HFFc6 (cell line): ENCODE measurements at places on chromosomes 4 and X.

DNA sequence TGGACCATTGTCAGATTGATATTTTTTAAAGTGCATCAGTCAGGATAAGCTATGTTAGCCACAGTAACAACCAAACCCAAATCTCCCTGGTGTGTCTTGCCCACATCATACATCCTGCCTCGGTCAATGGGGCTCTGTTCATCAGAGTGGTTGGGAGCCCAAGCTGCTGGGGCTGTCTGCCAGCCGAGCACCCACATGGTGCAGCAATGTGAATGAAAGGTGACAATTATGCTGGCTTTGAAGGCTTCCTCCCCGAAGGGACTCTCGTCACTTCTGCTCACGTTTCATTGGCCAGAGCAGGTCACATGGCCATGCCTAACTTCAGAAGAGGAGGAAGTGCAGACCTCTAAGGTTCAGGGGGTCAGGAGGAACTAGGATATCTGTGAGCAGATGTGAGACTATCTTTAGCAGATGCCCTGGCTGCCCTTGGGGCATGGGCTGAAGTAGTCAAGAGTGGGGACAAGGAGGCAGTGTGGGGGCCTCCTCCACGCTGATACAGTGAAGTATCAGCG is 1.3 kb upstream of the JAKMIP1 start:
- no peak for DNase-seq

DNA sequence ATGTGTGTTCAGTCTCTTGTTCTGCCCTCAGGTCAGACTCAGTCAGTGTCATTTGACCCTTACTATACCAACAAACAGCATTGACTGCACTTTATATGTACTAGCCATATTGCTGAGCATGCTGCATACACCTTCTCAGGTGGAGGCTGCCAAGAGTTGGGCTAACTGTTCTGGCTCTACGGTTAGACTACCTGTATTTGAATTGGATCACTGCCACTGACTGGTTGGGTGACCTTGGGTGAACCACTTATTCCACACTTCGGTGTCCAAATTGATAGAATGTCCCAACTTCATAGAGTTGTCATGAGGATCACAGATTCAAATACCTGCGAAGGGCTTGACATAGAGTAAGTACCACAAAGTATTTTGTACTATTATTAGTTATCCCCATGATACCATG is 91.2 kb upstream of the GPR50 start:
- no peak for DNase-seq

GRCh38 chrX:134174859-134175258 is 62.1 kb upstream of the CCDC160 start:
- no peak for DNase-seq

GRCh38 chr4:77047037-77047436 is 28.8 kb downstream of the CCNI start:
- no peak for DNase-seq

GRCh38 chr4:168496834-168497233 is at the start of gene PALLD:
Gene PALLD (plus strand): TSS chr4:168497052.
- no peak for DNase-seq

DNA sequence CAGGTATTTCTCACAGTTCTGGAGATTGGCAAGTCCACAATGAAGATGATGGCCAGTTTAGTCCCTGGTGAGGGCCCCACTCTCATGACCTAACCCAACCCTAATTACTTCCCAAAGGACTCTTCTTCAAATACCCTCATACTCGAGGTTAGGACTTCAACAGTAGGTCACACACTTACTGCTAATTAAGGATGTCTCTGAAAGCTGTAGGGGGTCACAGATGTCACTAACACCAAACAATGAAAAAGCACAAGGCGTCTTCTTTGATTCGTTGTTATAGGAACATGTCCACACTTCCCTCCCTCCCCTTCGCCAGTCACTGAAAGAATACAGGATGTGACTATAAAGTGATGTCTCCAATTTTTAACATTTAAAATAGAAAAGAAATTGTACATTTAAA is 309.7 kb downstream of the PACRGL start:
- DNase-seq = no peak

GRCh38 chr4:8008391-8008790 is 68.7 kb upstream of the AFAP1 start:
- DNase-seq = no peak

GRCh38 chr4:92163348-92163747 is 140.4 kb upstream of the GRID2 start:
- DNase-seq = no peak

GRCh38 chrX:21132686-21133393 is 241.4 kb upstream of the CNKSR2 start:
- DNase-seq = no peak

DNA sequence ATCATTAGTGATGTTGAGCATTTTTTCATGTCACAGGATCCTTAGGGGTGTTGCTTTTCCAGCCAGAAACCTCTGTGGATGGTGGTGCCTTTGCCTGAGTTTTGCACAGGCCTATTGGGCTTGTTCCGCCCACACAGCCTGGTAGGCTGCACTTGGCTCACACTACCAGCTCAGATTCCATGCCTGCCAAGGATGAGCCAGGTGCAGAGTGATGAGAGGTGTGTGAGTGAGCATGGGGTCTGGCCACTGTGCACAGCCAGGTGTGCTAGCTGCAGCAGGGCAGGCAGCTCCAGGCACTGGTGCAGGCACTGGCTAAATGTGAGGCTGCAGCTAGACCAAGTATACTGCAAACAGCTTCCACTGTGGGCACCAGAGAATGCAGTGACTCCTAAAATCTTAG is 341.6 kb downstream of the FSTL5 start:
- no peak for DNase-seq

GRCh38 chr4:69849297-69849696 is 10.6 kb downstream of the SULT1E1 start:
- DNase-seq = no peak

GRCh38 chr4:153170407-153170806 is 33.8 kb upstream of the TRIM2 start:
- DNase-seq = no peak

DNA sequence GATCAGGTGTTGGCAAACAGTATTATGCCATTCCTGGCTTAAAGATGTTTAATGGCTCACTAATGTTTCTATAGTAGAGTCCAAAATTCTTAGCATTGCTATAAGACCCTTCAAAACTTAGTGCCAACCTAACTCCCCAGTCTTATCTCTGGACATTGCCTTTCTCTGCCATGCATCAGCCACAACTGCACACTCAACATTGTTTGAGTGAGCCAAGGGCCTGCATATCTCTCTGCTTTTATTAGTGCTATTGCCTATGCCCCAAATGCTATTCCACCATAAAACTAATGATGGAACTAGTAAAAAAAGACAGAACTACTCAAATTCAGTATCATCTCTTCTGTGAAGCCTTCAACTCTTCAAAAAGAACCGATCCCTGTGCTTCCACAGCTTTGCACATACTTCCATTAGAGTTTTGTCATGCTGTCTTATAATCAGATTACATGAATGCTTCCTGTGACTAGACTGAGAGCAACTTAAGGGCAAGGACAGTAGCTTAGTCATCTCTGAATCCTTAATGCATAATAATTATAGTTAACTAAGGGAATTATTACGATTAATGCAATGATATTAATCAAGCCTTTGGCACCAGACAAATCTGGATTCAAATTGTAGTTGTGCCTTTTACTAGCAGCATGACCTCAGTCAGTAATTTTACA is 53.7 kb downstream of the CHM start:
- peak; percentile 14 for DNase-seq

DNA sequence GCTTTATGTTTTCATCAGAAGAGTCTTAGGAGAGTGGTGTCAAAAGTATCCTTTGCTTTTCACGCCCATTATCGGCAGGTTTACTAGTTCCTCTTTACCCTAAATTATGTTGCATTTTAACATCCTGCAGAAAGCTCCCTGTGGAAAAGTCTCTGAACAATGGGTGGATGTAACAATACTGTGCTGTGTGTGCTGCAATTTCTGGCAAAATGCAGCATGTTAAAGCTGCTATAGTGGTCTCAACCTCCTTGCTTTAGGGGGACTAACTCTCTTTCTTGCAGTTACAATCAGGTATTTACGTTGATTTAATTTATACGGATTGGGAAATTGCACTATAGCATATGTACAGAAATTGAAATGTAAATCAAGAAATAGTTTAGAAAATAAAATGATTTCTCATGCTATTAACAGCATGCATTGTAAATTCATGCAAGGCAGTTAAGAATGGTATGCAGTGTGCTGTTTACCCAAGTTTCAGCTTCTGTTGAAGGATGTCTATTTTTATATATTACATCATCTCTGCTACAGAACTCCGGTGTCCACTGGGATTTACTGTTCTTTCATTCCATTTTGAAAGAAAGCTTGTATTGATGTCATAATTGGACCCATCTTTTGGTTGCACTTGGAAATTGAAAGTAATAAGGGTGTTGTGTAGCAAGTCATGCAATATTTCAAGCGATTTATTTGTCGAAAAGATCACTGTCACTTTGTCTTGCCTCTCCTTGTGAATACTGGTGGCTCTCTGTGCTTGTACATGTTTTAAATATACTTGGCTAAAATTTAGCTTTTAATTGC is 145.7 kb downstream of the RAPGEF2 start:
- peak; percentile 41 for DNase-seq

GRCh38 chr4:186808630-186809018 is 85.0 kb upstream of the FAT1 start:
- DNase-seq = peak; percentile 81

- peak; percentile 61 for DNase-seq
Observed at GRCh38 chrX:68307769-68308168, 125.5 kb downstream of the OPHN1 start.

DNA sequence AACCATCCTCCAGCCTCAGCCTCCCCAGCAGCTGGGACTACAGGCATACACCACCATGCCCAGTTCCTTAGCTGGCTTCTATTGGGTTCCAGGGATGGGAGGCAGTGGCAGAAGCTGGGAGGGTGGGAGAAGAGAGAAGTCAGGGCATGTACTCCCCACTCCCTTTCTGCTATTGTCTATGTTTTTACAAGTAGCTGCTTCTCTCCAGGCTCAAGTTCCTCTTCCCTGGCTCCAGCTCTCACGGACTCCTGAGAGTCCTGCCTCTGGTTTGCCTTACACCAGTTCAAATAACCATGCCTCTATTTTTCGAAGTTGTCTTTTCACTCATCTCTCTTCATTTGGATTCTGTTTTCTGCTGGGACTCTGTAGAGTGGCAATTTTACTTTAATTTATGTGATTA is 2.9 kb downstream of the TBC1D9 start:
- no peak for DNase-seq

DNA sequence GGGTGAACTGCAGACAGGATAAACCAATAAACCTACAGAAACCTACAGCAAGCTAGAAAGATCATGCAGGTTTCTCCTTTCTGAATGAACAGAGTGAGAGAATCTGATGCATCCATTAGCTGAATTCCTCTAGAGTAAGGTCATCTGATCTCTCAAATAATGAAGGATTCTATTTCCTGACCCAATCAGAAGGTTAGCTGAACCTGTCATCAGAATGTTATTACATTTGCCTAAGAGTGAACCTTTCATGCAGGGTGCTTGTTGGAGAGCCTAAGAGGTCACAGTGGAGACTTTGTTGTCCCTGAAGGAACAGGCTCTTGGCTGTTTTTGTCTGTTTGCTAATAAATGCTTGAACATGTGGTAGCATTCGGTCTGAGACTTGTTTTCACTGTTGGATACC is 24.0 kb downstream of the MEPE start:
- no peak for DNase-seq

- DNase-seq = no peak
Observed at GRCh38 chrX:17788956-17789562, 51.8 kb downstream of the SCML1 start.

GRCh38 chrX:97740886-97741285 is 857.2 kb downstream of the RPA4 start:
- peak; percentile 15 for DNase-seq

- DNase-seq = no peak
Observed at GRCh38 chrX:141838016-141838415, at the start of gene MAGEC3. Gene MAGEC3 (plus strand): TSS chrX:141838316. CDS start chrX:141838316, 0 bp downstream.

GRCh38 chr4:109921384-109921808 is 8.7 kb downstream of the EGF start:
- DNase-seq = peak; percentile 98

GRCh38 chrX:130196466-130196865 is 24.7 kb downstream of the RAB33A start:
- no peak for DNase-seq

GRCh38 chr4:41287852-41288251 is 31.1 kb downstream of the UCHL1 start:
- no peak for DNase-seq

DNA sequence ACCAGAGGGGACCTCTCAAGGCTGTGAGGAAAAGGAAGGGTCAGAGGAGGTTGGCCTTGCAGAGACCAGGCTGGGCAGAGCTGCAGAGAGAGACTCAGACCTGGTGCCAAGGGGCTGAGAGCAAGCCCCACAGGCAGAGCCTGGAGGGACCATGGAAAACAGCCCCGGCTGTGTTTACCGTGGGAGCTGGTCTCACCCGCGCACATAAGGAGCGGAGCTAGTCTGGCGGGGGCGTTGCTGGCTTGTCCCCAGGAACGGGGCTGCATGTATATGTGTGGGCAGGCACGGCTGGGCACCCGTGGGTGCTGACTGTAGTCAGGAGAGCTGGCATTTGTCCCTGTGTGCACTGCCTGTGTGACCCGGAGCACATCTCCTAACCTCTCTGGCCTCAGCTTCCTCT is 45.7 kb downstream of the C4orf50 start:
- DNase-seq = no peak

- no peak for DNase-seq
Observed at GRCh38 chr4:101471201-101471600, 123.9 kb upstream of the PPP3CA start.

- no peak for DNase-seq
Observed at GRCh38 chr4:173517781-173518424, 12.1 kb downstream of the HAND2 start.

- no peak for DNase-seq
Observed at GRCh38 chrX:136182414-136182813, 35.1 kb downstream of the FHL1 start.

DNA sequence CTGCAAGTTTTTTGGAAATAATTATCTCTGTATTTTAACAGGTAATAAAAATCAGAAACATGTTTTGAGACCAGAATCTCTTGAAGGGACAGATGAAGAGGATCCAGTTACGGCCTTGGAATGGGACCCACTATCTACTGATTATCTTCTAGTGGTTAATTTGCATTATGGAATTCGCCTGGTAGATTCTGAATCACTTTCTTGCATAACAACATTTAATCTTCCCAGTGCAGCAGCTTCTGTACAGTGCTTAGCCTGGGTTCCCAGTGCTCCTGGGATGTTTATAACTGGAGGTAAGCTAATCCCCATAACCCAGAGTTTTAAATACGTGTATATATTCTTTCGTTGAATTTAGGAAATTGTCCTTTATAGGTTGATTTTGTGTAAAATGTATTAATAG is 59.4 kb downstream of the WDR17 start:
- no peak for DNase-seq

DNA sequence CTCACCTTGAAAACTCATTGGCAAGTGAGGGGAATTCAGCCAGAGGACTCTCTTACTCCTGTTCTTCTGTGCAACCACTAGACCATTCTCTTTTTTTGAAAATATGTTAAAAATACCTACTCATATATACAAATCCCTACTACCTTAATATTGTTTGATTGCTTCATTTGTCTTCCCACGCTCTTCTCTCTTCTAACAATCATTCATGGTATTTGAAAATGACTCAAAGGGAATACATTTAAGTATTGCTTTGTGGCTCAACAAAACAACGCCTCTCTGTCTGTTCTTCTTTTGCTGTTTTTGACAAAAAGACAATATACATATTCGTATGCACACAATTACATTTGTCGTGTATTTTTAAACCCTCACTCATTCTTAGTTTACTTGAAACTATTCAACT is 589.4 kb downstream of the ANKRD50 start:
- no peak for DNase-seq
